ENCODE measurements at places on chromosomes 3 and 15.

GRCh38 chr15:80695099-80695910, at the start of gene ABHD17C:
TSS of gene ABHD17C (plus strand) at chr15:80695310. CDS start at chr15:80695430, 120 bp downstream.
- DNase-seq, result peak; percentile 51

DNA sequence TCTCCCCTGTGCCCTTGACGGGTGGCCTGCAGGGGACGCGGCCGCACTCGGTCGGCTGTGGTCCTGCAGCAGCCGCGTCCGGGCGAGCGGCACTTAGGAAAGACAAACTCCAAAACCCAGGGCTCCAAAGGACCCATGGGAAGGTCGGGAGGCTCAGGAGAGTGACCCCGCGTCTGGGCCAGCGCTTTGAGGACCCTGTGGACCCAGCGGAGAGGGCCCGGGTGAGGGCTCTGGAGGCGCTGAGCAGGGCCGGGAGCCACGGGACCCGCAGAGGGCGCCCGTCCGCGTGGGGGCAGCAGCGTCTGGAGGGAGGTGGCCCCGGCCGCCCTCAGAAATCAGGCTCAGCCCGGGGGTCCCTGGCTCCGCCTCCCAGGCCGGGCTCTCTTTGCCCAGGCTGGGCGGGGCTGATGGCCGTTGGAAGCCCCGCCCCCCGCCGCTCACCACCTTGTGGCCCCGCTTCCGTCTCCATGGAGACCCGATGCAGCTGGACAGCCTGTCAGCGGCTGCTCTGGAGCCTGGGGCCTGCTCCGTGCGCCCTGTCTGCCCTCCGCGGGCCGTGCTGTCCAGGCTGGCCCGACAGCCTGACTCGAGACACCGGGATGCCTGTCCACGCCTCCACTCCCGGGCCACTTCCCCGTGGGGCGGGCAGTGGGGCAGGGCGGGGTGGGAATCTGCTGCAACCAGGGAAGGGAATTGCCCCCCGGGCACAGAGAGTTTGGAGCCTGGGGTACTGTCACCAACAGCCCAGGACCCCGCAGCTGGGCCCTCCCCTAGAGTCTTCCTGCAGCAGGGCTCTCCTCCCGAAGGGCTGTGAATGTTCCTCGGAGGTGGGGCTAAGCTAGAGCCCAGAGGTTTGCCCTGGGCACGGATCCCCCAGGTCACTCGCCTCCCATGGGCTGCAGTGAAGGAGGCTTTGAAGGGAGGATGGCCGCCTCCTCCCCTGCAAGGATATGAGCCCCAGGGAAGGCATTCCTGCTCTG, 34.8 kb upstream of the RPL32 start:
- DNase-seq, result peak; percentile 14

GRCh38 chr3:150738688-150739087, 24.3 kb downstream of the SIAH2 start:
- no peak for DNase-seq

DNA sequence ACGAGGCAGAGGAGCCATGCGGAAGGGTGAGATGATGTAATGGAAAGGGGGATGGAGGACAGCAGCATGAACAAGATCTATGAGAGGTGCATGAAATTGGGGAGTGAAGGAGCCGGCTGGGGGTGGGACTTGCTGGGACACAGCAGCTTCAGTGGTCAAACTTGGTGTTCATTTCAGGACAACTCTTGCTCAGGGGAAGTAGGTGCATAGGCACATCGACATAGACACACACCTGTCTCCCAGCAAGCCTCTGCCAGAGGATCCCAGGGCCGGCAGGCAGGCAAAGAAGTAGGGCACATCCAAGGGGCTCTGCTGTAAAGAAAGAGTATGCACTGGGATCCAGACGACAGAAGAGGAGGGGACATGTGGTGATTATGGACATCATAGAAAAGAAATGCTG, 113.1 kb upstream of the NR2E3 start:
- DNase-seq, result no peak

- DNase-seq, result no peak
Measured at GRCh38 chr3:163664466-163664865, 1413.8 kb downstream of the SI start.

GRCh38 chr3:139629033-139629432, 48.7 kb downstream of the NMNAT3 start:
- DNase-seq, result no peak

DNA sequence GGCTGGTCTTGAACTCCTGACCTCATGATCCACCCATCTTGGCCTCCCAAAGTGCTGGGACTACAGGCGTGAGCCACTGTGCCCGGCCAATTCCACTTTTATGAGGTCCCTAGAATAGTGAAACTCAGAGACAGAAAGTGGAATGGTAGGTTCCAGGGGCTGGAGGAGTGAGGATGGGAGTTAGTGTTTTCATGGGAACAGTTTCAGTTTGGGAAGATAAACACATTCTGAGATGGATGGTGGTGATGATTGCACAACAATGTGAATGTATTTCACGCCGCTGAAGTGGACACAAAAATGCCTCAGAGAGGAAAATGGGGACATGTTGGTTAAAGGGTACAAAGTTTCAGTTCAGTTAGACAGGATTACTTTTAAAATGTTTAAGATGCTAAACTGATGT, 22.5 kb upstream of the HDAC11 start:
- DNase-seq, result no peak

Data from activated naive CD4-positive, alpha-beta T cell treated with Interleukin-2 at 50 U/mL for 16 hours (primary cell).